ENCODE measurements at places on chromosomes 1 and 21.

- DNase-seq: no peak
These were observed 122.7 kb downstream of the ST6GALNAC5 start for GRCh38 chr1:76989976-76990375.

DNA sequence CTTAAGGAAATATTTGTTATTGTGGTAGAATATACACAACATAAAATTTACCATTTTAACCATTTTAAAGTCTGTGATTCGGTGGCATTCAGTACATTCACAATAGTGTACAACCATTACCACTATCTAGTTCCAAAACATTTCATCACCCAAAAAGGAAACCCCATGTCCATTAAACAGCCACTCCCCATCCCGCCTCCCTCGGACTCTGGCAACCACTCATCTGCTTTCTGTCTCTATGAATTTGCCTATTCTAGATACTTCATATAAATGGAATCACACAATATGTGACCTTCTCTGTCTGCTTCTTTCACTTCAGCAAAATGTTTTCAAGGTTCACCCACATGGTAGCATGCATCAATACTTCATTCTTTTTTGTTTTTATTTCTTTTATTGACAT is 51.3 kb downstream of the PTP4A2 start:
- no peak for DNase-seq

DNA sequence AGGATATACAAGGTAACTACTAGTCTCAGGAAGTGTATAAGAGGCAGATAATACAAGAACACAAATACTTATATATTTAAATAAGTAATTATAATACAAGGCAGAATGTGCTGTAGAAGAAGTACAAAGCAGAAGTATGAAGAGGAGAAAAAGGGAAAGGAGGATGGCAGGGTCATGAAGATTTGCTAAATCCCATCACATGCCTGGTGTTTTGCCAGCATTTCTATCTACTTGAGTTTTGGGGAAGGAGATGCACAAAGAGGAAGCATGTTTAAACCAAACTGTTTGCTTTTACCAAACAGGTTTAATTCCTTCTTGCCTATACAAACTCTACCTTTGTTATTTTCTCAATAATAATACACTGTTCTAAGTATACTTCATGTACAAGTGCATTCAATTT is 60.9 kb upstream of the PODN start:
- no peak for DNase-seq

DNA sequence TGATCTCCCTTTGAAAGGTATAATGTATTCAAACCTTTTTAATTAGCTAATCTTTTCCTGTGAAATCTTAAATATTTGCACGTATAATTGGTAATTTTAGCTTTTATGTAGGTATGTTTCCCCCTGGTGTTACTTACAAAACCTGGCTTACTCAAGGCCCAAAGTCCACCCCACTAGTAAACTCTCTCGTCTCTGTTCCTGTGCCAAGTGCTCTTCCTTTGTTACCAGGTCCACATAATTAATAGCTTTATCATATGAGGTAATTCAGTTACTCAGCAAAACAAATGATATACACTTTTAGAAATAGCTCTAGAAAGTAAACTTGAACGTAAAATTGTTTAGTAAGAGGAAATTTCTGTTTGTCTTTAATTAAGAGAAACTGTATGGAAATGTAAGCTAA is 36.7 kb downstream of the NFIA start:
- no peak for DNase-seq

DNA sequence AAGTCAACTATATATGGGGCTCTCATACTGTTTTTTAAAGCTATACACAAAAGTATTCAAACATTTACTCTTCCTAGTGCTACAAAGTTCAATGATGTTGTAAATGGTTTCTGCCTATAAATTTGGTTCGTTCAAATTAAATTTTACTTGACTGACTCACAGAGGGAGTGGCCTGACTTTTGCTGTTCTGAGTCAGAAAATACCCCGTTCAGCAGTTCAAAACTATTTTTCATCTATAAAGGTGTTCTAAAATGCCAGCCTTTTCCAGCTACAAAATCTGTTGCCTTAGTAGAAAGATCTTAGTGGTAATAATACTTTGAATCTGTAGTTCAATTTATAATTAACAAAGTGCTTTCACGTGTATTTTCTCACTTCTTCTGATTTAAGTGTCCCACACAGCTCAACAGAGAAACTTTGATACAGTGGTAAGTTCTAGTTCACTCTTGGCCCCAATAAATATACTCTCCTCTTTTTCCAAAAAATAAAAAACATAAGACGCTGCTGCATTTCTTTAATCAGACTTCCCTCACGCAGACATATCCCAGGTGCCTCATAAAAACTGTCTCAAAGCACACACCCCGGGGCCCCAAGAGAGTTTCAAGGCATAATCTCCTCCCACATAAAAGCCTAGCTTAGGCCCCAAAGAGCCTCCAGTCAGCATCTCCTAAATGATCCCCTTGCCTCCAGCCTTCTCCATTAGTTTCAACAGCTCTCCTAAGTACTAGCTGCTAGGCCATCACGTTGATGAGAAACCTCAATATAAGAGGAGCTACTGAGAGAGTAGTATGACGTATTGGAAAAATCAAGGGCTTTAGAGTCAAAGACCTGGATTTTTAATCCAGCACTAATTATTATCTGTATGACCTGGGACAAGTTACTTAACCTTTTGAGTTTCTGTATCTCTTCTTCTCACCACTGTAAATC is 3.2 kb downstream of the PTP4A2 start:
- peak; percentile 74 for DNase-seq

- no peak for DNase-seq
These were observed 6.6 kb upstream of the TMEM52 start for GRCh38 chr1:1925437-1926345.

DNA sequence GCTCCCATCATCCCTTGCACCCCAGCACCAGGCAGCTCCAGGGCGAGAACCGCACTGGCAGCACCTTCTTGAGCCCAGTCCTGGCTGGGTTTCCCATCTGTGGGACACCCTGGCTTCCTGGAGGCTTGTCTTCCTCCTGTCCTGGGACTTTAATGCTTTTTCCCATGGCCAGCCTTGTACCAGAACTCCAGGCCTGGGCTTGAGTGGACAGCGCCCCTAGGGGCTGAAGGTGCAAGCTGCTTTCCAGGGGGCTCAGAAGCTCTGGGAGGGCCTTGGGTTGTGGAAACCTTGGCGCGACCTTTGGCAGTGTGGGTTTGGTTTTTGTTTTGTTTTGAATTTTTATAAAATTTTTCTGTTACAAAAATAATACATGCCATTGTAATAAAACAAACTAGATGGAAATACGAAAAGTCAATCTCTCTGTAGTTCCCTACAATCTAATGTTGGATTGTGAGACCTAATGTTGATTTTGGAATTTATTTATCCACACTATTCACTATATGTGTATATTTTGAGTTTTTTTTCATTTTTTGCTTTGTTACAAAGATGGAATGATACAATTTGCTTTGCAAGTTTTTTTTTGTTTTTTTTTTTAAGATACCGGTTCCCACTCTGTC is 33.8 kb upstream of the RPL11 start:
- no peak for DNase-seq

DNA sequence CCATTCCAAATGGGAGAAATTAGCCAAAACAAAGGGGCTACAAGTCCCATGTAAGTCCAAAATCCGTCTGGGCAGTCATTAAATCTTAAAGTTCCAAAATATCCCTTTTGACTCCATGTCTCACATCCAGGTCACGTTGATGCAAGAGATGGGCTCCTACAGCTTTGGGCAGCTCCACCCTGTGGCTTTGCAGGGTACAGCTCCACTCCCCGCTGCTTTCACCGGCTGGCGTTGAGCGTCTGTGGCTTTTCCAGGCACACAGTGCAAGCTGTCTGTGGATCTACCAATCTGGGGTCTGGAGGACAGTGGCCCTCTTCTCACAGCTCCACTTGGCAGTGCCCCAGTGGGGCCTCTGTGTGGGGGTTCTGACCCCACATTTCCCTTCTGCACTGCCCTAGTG is 130.2 kb downstream of the TPR start:
- DNase-seq: no peak

GRCh38 chr1:202034683-202035462 is 24.5 kb downstream of the ELF3 start:
- DNase-seq: peak; percentile 60

DNA sequence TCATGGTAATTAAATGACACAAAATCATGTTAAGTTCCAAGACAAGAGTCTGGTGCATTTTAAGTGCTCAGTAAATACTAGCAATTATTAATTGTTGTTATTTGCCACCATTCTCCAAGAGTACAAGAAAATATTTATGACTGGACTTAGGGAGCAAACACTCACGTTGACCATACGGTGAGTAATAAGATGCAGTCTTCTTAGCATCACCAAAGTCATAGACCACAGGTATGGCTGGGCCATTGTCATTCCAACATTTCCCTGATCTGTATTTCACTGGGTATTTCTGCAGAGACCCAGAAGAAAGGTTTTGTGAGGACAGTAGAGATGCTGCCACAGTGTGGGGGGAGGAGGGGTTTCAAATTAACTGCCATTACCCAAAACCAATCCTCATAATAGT is 4.7 kb downstream of the ITLN2 start:
- no peak for DNase-seq

GRCh38 chr1:32339363-32339978 is 3.4 kb upstream of the MARCKSL1 start:
- no peak for DNase-seq

- DNase-seq: no peak
These were observed 34.1 kb downstream of the CLCA1 start for GRCh38 chr1:86502721-86503405.

DNA sequence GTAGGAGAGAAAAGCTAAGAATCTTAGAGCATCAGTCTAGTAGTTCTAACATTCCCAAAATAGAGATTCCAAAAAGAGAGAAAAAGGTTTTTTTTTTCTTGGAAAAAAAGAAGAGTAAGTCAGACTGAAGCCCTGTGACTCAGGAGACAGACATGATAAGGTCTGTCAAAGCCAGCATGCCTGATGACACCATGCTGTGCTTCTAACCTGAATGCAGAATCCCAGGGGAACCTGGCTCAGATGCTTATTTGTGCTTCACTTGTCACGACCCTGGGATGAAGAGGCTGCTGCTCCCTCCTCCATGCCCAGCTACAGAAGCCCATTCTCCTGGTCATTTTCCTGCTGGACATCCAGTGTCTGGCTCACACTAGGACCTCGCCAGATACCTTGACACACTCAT is 44.3 kb downstream of the ERICH3 start:
- DNase-seq: no peak

DNA sequence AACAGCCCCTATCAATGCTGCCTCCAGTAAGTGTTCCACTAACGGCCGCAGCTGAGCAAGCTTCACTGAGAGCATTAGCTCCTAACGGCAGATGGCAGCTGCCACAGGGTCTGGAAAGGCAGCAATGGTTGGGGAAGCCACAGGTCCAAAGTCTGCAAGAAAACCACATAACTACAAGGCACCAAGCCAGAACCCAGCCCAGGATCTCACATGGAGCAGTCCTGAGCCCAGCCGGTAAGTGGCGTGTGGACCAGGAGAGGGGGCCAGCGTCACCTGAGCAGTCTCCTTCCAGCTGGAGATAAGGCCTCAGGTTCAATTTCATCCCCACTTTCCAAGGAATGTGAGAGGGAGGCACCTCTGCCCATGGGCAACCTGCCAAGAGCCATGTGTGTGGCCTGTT is 13.2 kb downstream of the SYT2 start:
- no peak for DNase-seq

- no peak for DNase-seq
These were observed 132.2 kb downstream of the ITSN1 start for GRCh38 chr21:33774551-33774950.

GRCh38 chr1:159945483-159946241 is at the start of gene IGSF9:
IGSF9 (minus strand) TSS chr1:159945613; CDS start chr1:159943454, 2,159 bp downstream.
- DNase-seq: no peak

GRCh38 chr1:182719553-182719952 is 35.2 kb upstream of the RGS8 start:
- no peak for DNase-seq

- no peak for DNase-seq
These were observed 7.9 kb upstream of the ERICH3 start for GRCh38 chr1:74681449-74681848.
